ENCODE measurements at places on chromosomes 2 and 18. TPM values are rescaled to one million over a fixed set of nuclear protein-coding genes. Genes with fewer than 3 reads are reported as not detected.
A peak's percentile ranks its signal among the peaks of the same experiment; 100 is the strongest.

DNA sequence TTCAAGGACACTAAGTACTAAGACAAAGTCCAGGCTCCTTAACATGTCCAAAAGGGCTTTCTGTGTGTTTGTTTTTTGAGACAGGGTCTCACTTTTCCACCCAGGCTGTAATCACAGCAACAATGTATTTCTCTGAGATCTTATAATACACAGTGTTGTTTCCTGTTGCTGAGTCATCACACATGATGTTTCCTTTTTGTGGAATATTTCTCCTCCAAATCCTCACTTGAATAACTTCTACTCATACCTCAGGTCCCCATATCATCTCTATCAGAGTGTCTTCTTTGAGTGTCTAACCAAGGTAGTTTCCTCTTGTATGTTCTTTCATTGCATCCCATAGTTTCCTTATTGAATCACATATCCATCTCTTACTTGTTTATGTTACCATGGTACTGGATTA lies 632.0 kb upstream of the PIK3C3 start:
- H3K27me3 ChIP-seq: no peaks in the 10 kb centered on the region
- no peaks in the 10 kb centered on the region for H3K4me1 ChIP-seq
- H3K27ac ChIP-seq: no peak overlapping the region

DNA sequence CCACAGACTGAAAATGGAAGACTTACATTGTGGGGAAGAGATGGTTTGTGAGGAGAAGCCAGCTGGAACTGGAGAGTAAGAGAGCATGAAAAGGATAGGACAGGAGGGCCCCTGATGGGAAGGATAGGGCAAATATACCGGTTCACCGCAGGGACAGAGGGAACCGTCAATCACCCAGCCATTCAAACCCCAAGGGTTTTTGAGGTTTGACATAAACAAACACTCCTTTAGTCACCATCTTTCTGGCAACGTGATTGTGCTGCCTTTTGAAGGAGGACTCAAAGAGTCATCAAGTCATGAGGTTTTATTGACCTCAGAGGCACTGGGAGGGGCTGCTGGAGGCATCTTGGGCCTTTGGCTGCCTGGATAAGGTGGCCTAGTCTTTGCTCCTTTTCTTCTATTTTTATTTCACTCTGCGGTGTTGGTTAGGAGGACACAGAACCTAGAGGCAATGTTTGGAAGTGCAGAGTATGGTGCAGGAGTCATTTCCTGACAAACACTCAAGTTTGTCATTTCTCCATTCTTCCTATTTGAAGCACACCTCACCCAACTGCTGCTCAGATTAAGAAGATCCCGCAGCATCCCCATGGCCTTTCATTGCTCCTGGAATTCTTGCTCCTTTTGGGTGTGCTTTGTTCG lies 487.3 kb upstream of the SPRED2 start:
- no peak for DNase-seq
- no peak overlapping the region for H3K27ac ChIP-seq
- no peaks in the 10 kb centered on the region for H3K27me3 ChIP-seq
- no peak overlapping the region for H3K4me3 ChIP-seq

DNA sequence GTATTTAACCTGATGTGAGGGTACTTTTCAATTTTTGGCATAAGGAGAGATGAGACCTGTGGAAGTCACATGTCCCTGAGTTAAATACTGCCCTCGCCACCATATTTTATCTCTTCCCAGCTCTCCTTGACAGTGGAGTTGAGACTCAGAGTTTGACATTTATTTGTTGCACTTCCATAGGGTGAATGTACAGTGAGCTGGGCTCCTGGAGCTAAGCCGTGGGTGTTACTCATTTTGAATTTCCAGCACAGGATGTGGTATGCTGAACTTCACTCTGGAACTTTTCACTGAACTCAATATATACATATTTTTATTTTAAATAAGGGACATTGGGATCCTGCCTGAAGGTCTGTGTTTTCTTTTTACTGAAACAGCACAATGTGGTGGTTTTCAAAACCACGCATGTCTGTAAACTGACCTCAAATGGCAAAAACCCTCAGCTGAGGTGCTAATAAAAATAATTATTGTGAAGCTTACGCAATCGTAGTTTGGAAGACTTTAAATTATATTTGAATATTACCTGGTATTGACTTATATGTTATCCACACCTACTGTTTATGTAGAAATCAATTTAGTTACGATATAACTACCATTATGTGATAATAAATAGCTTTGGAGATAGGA lies 12.1 kb downstream of the RNF144A start:
- DNase-seq: no peak
- H3K36me3 ChIP-seq: no peaks in the 10 kb centered on the region

DNA sequence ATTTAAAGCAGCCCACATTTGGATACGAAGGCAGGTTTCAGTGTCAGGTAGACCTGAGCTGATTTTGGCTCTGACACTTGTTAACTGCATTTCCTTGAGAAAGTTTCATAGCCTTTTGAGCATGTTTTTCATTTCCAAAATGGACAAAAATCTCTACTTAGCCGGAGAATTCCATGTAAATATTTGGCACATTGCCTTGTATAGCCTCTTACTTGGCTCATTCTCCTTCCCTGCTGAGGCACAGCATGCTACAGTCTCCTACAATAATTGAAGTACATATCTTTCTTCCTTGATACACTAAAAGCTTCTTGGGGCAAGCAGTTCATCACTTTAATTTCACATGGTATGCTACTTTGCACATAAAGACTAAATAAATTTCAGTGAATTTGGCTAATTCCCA lies 772.2 kb upstream of the CHAC2 start:
- no peak for DNase-seq
- no peaks in the 10 kb centered on the region for H3K4me1 ChIP-seq
- no peak overlapping the region for H3K27ac ChIP-seq
- H3K36me3 ChIP-seq: no peaks in the 10 kb centered on the region

DNA sequence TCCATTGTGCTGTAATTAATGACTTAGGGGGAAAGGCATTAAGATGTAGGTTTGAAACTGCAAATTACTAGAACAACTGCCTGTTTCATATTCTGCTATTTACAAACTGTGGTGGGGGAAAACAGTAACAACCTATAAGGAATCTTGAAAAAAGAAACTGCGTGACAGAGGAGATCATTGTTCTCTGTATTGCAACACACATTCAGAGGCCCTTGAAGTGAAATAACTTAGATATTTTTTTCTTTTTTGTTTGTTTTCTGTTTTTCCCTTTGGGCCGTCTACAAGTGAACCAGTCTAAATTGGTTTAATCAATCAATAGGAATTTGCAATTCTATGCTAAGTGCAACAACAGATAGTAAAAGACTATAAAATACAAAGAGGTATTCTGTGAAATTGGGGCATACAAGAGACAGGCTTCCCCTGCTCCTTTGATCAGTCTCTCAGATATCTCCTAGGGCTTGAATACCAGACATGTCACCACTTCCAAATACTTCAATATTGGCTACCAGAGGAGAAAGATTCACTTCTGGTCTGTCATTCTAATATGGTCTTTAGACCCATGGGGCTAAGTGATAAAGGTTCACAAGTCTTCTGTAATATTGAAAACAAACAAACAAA lies 2055.1 kb upstream of the CELF4 start:
- H3K27me3 ChIP-seq: no peaks in the 10 kb centered on the region
- H3K4me1 ChIP-seq: no peaks in the 10 kb centered on the region
- H3K4me3 ChIP-seq: no peak overlapping the region
- H3K27ac ChIP-seq: no peak overlapping the region
- no peak for DNase-seq

Gene MAP3K19
- total RNA-seq: not detected

DNA sequence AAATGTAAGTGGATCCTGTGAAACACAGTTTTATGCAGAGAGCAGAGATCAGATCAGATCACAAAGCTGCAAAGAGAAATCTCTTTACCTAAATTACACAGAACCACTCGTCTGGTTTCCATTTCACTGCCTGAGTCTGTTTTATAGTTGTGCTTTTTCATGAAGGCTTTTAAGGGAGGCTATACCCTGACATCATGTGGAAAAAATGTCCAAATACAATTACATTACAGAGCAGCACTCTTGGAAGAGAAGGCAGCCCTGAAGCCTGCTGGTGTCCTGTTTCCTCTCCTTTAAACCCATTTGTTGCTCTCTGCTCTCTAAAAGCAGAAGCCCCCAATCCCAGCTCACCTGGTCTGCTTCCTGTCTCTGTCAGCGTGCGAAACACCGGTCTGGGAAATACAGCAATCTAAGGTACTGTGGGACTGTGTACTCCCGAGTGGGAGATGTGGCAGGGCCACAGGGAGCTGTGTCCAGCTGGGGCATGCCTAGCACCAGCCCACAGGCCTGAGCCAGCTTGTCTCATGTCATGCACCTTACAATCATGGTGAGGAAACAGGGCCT lies 24.8 kb upstream of the ZFP36L2 start:
- no peaks in the 10 kb centered on the region for H3K36me3 ChIP-seq
- H3K27ac ChIP-seq: peak overlapping the region; percentile 94
- H3K4me1 ChIP-seq: no peaks in the 10 kb centered on the region
- no peaks in the 10 kb centered on the region for H3K27me3 ChIP-seq

All from breast epithelium (tissue), 4 donors.